IPS DF 6.9 (cell line): ENCODE measurements at places on chromosomes 13 and 19.

DNA sequence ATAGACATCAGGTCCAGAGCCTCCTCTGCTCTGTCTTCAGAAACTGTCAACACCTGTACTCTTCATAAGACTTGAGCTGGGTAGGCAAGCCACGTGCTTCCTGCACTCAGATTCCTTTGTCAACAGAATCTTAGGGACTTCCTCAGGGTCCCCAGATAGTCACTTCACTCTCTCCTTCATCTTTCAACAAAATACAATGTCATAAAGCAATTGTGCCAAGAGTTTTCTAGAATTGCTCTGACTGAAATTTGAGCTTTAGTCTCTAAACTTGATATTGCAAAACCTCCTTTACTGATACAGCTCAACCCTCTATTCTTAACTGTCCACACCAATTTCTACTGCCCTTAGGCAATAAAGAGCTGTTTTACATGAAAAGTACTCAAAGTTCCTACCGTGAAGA lies 179.9 kb downstream of the IRS2 start:
- no peak for DNase-seq

DNA sequence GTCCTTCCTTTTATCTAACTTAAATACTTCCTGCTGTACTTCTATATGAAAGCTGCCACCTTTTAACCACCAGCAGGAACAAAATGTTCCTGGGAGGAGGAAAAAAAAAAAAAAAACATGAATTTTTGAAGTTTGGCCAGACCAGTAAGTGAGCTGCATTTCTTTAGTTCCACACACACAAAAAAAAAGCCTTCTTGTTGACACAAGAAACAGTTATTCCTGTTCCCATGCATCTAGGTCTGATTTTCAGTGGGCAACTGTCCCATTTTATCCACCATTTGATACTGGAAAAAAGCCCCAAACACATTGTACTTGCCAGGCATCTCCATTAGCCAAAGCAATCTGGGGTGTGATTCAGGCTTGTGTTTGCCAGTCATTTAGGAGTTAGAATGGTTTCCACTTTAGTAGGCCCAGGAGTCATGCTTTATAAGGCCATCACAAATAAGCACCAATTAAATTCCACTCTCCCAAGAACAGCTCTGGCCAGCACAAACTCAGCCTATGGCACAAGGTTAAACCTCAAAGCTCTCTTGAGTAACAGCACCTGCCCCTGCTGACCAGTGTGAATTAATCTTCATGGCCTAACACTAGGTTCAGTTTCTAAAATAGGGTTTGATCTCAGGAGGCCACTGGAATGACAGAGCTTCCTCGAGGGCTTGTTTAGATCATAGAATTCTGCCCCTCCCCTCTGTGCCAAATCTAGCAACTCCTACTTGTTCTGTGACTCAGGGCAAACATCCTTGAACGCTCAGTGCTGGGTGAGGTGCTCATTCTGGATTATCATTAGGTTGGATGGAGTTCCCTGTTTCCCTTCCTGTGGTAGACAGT lies 67.1 kb downstream of the NUFIP1 start:
- DNase-seq: no peak

DNA sequence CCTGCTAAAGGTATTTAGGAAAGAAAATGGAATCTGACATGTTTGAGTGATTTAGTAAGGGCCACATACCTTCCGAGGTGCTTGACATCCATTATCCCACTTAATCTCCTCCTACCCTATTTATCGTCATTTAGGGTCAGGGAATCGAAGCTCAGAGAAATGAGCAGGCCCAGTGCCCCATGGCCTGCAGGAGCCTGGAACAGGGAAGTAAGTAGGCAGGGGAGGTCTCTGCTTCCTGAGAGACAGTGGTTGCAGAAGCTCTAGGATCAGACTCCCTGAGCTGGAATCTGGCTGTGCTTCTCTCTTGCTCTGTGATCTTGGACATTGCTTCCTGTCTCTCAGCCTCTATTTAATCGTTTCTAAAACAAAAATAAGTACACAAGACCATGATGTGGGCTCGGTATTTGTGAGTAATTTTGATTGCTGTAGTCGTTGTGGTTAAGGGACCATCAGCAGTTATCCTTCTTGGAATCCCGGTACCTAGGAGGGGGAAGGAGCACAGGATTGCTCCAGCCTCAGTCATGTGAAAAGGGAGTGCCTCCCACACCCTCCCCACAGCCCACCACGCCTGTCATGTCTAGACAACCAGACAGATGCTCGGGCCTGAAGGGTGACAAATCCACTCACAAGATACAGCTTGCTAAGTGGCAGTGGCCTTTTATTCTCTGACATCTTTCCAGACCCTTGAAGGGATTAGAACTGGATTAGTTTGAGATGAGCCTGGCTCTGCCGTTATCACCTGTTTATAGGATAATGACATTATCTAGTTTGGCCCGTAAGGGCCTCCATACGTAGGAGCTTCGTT lies 169.2 kb upstream of the TSHZ3 start:
- no peak for DNase-seq

- no peak for DNase-seq
Observed at GRCh38 chr19:44476559-44477408, 23.5 kb downstream of the ZNF180 start.

- no peak for DNase-seq
Observed at GRCh38 chr19:33797802-33798671, 1.4 kb downstream of the KCTD15 start.

GRCh38 chr13:98528663-98529064 lies 48.2 kb downstream of the STK24 start:
- no peak for DNase-seq

- no peak for DNase-seq
Observed at GRCh38 chr19:49615861-49616260, 24.1 kb downstream of the RRAS start.
